Stimulated activated CD8-positive, alpha-beta memory T cell treated with anti-CD3 and anti-CD28 coated beads, Interleukin-4, amount 100 ng/mL, for 4 hours (primary cell): ENCODE measurements at places on chromosomes 7 and 10.

DNA sequence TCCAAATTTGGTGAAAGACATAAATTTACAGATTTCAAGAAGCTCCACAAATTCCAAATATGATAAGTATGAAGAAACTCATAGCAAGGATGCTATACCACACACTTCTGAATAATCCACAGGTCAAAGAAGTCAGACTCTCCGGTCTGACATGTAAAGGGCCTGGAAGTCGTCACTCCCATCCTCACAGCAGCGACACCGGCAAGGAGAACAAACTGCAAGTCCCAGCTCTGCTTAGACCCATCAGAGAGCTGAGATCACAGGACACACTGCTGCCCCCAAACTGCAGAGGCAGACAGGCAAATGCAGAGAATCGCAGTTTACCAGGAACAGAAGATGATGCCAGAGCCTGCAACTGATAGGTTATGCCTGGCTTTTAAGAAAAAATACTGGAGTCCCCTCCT lies 62.0 kb downstream of the AMZ1 start:
- DNase-seq: no peak

- DNase-seq: no peak
Measured at GRCh38 chr7:156094350-156095146, 282.3 kb upstream of the SHH start.

GRCh38 chr7:115940460-115941060 lies 90.0 kb downstream of the TFEC start:
- no peak for DNase-seq

DNA sequence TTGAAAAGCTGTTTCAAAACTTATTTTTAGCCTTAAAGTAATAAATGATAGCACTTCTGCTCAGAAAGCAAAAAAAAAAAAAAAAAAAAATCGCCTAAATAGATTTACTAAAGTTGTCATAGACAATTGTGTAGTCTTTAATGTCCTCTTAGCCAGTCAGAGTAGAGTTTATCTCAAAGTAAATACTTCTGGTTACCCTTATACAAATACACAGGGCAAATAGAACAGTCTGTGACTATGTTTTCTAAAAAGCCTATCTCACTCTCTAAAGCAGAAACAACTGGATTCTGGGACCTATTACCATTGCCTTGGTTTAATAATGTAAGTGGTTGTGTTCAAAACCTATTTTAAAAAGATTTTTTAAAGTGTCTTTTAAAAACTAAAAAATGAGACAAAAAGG lies 156.2 kb upstream of the THSD7A start:
- DNase-seq: no peak

GRCh38 chr10:127889605-127890195 lies 3.0 kb downstream of the CLRN3 start:
- no peak for DNase-seq

DNA sequence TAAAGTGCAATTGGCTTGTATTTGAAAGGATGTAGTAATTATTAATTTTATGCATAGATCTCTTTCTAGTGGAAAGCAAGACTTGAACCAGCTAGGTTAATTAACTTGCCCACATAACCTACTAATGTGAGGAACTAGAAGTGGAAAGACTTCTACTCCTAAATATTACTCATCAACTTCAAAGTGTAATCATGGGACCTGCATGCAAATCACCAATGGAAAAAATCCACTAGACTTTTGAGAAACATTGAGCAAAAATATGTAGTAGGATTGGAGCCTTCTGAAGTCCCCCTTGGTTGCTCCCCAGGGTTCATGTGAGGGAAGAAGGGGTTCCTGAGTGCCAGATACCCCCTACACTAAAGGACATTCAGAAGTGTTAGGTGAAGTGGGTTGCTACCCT lies 240.2 kb downstream of the PTEN start:
- no peak for DNase-seq

- no peak for DNase-seq
Measured at GRCh38 chr7:48638041-48638440, 286.3 kb upstream of the CDC14C start.

- DNase-seq: no peak
Measured at GRCh38 chr10:77673101-77673500, 35.5 kb upstream of the KCNMA1 start.

- no peak for DNase-seq
Measured at GRCh38 chr10:132250481-132251475, 57.0 kb downstream of the STK32C start.

DNA sequence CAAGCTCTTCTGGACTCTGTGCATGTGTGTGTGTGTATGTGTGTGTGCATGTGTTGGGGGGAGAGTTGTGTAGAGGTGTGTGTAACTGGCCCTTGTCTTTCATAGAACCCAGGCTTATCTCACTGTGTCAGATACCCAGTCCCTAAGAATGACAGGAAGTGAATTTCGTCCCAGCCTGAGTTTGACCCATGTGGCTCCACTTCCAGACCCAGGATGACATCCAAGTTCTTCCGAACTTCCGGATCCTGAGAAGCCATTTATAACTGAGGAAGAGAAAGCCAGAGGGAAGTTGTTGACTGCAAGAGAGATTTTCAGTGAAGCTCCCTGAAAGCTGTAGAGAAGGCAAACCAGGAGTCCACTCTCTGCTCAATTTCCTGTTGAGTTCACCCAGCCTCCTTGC lies 53.2 kb downstream of the ADRB1 start:
- DNase-seq: no peak

DNA sequence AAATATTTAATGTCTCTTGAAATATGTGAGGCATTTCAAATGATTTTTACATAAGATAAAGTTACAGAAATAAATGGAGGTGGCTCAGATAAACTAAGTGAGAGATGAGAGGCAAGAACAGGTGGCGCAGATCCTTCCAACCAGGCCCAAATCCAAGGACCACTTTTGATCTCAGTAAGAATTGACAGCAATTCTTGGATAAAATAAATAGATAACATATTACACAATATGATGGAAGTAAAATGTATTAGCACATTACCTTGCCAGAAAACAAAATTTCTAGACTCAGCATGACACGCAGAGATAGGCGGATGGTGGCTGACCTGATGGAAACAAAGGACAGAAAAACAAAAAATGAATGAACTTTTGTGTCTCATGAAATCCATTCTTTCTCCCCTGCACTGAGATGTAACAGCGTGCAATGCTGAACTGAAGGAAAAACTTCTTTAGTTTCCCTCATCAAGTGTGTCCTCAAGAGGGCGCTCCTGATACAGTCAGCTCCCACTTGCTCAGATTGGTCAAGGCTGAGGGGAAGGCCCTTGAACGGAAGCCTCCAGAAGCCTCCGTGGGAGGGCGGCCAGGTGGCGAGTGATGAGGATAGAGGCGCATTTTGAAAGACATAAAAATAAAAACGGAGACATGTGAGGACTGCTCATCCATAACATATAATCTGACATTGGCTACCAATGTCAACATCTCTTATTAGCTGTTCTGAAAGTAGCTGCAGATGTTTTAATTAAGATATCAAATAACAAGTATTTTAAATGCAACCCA lies 62.8 kb upstream of the GSDME start:
- peak; percentile 35 for DNase-seq

- DNase-seq: no peak
Measured at GRCh38 chr10:71575451-71575850, 144.1 kb downstream of the C10orf105 start.

DNA sequence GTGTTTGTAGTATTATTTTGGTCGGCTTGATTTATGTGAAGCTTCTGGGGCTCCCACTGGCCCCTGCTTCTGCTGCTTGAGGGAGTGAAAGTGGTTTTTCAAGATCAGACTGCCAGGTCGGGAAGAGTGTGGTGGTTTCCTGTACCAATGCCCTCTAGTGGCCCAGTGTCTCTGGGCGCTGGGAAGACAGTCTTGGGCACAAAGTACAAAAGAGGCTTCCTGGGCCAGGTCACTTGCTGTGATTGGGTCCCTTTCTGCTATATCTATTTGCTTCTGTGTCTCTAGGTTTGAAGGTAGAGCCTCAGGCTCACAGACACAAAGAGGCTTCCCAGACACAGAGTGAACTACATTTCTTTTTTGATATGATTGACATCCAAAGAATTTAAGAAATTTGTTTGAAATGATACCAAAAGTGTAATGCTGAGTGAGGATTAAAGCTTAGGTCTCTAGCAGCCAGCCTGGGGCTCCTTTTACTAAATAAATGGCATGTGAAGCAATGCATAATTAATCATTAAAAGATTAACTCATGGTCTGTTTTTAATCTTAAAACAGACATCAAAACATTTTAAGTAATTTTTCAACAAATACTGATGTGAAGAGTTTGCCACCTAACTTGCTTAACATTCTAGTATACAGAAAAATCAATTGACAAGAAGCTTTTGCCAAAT lies 36.3 kb downstream of the ABCB1 start:
- DNase-seq: no peak

DNA sequence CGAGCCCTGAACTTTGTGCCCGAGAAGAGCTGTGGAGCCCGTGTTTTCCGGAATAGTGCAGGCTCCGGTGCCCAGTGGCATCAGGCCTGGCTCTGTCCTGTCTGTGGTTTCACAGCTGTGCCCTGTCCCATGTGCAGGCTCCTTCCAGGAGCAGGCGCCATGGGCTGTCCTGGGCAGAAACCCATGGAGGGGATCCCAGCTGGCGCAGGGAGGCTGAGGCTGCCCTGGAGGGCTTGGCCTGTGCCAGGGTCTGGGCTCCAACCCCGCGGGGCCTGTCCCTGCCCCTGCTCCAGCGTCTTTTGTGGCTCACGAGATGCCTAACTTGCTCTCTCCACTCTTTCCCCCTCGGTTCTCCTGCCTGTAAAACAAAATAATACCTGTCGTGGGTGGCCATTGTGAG lies 23.3 kb upstream of the CRHR2 start:
- DNase-seq: no peak

DNA sequence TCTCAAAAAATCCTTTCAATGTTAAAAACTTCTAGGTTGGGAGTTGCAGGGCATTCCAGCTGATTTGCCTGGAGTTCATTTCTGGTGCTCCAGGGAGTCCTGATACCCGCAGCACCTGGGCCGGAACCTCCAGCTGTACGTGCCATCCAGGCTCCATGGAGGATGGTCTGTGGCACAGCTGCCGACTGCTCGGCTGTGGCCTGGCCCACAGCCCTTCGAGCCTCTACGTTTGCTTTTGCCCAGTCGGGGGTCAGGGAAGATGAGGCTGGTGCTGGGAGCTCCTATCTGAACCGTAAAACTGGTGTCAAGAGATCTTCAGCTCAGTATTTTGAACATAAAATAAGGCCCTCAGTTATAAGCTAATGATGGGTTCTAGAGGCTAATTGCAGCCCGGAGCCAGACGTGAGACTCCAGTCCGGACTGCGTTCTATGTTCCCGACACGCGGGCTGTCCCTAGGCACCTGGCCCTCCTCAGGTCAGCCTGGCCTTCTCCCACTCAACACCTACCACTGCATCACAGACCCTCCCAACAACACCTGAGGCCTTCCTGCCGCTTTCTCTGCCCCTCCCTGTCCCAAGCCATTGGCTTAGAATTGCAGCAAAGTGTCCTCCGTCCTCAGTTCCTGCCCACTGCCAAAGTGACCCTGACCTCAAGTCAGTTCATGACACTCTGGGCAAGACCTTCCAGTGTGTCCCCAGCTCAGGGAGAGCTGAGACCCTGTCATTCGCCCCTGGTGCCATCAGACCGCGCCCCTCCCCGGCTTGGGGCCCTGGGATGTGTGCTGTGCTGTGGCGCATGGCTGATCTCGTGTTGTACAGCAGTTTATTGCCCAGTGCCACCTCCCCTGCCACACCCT lies 64.2 kb upstream of the DNAJB6 start:
- DNase-seq: no peak

DNA sequence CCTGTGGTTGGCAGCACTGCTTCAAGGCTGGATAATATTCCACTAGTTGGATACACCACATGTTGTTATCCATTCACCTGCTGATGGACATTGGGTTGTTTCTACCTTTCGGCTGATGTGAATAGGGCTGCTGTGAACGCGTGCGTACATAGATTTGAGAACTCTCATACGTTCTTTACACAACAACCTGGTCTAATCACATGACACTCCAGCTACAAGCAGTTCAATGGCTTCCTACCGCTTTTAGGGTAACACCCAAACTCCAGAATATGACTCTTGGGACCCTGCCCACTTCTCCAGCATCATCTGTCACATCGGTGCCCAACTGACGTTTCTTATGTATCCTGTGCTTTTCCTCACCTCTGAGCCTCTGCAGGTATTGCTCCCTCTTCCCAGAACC lies 114.6 kb downstream of the ABLIM1 start:
- no peak for DNase-seq

GRCh38 chr10:116059320-116059719 lies 213.7 kb downstream of the GFRA1 start:
- DNase-seq: no peak

DNA sequence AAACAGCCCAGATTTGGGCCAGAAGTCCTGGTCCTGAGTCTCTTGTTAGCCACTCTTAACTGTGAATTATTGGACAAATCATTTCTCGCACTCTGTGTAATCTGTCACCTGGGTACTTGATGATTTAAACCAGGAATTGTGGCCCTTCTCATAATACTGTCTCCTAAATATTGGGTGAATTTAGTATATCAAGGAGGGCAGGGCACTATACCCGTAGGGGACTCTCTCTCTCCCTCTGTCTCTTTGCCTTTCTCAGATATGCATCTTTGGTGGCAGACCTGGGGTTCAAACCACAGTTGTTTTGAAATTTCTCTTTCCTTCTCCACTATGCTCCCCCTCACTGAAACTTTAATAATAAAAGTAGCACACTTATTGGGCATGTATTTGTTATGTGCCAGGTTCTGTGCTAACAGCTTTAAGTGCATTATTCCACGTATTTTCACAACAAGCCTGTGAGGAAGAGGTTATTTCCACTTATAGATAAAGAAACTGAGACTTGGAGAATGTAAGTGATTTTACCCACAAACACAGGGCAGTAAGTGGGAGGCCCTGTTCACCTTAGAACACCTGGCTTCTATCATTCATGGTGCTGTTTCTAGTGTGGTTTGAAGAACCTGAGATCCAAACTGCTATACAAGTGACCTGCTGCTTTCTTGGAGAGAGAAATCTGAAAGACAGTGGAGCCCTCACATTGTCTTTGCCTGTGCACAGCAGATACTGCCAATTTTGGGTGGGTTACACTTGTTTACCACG lies 11.8 kb downstream of the FAS start:
- no peak for DNase-seq

GRCh38 chr10:32148864-32149251 lies 92.6 kb upstream of the KIF5B start:
- DNase-seq: no peak
